A172 (cell line): ENCODE measurements at places on chromosomes 2 and 18.

GRCh38 chr2:216205486-216205885, 96.3 kb downstream of the XRCC5 start:
- no peak for DNase-seq

- DNase-seq: no peak
Measured at GRCh38 chr2:234930397-234930796, 21.4 kb upstream of the SH3BP4 start.

- no peak for DNase-seq
Measured at GRCh38 chr2:204395539-204395938, 149.7 kb upstream of the PARD3B start.

- DNase-seq: no peak
Measured at GRCh38 chr2:226168496-226169160, 631.0 kb downstream of the IRS1 start.

DNA sequence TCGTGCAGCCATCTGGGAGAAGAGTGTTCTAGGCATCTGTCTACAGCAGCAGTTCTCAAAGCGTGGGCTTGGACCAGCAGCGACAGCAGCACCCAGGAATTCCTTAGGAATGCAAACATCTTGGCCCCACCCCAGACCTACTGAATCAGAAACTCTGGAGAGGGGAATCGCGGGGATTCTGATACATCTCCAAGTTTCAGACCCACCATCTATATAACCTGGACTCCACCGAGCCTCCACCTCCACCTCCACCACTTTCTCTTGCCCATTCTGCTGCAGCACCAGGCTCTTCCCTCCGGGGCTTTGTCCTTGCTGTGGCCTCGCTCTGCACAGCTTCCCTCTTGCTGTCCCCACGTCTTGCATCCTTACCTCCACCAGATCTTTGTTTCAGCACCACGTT, 256.4 kb downstream of the BCL2 start:
- peak; percentile 45 for DNase-seq

GRCh38 chr2:105812180-105813044, 67.7 kb downstream of the NCK2 start:
- DNase-seq: peak; percentile 38

- peak; percentile 87 for DNase-seq
Measured at GRCh38 chr2:188079196-188079595, 212.5 kb upstream of the GULP1 start.

- no peak for DNase-seq
Measured at GRCh38 chr2:7956126-7956689, 725.6 kb upstream of the ID2 start.

DNA sequence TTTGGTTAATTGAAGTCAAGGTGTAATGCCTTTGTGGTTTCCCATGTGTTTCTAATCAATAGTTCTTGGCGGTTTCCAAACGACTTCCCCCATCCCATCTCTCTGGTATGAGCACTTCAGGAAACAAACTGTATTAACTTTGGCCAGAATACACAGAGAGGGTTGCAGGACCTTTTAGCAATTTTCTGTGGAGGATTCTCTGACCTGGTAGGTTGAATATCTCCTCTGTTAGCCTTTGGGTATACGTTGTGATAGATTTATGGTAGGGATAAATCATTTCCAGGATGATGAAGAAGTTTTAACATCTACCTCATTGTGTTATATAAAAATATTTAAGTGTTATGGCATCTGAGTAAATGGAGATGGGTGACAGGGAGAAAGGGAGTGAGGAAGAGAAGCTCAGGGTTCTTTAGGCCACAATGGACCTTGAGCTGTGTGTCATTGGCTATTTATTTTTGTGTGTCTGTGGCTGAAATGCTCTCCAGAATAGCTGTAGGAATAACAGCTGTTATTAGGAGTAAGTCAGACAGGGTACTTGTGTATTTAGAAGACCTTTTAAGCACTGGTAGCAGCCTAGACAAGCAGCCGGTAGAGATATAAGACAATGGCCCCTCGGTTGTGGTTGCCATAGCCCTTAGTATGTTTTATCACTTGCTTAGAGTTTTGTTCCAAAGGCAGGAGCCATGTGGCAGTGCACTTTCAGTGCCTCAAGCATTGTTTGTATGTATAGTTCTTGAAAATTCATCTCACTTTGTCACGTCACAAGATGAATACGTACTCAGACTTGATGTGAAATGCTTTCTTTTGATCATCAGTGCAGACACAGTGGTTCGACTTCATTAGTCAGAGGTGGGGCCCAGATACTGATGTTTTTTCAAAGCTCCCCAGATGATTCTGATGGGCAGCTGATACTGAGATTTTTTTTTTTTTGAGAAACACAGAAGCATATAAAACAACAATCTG, 91.1 kb downstream of the FMNL2 start:
- no peak for DNase-seq

GRCh38 chr2:181466661-181467576, 9.7 kb downstream of the ITGA4 start:
- peak; percentile 38 for DNase-seq

DNA sequence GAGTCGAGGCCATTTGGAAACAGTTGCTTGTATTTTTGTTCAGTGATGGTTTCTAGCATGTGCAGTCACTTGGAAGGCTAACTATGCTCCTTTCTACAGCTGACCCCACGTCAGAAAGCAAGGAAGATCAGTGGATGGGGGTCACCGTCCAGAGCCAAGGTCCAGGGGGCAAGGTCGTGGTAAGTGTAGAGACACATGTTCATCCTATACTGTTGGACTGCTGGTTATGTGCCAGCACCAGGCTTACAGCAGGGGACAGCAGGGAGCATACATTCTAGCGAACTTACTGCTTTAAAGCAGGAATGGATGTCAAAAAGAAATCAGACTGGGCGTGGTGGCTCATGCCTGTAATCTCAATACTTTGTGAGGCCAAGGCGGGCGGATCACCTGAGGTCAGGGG, 40.0 kb downstream of the ITGA6 start:
- DNase-seq: no peak

DNA sequence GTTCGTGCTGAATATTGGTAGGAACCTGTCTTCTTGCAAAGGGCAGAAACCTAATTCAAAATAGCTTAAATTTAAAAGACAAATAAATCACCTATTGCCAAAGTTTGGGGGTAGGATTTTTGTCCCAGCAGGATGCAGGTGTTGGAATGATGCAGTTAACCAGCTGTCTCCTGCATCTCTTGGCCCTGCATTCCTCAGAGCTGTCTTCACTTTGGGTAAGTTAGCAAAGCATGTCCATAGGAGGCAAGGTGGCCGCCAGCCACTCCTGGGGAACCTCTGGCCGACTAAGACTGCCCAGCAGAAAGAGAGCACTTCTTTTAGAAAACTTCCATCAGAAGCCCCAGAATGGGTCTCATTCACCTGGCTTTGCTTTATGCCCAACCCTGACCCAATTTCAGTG, 20.5 kb upstream of the NYAP2 start:
- no peak for DNase-seq

GRCh38 chr2:224970311-224970710, 72.0 kb downstream of the DOCK10 start:
- DNase-seq: no peak

DNA sequence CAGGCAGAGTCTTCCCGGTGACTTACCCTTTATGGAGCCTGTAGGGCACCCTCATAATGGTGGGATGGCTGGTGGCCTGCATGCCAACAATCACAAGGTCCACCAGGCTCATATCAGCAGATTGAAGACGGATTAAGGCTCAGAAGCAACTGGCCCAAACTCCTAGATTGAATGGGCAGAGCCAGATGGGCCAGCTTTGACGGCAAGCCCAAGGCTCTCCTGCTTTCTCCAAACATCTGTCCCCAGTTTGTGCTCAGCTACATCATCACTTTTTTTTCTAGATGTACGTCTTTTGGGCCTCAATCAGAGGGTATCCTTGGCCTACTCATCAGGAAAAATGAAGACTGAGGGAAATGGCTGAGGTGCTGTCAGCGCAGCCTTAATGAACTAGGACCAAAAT, 114.6 kb downstream of the VIT start:
- no peak for DNase-seq

DNA sequence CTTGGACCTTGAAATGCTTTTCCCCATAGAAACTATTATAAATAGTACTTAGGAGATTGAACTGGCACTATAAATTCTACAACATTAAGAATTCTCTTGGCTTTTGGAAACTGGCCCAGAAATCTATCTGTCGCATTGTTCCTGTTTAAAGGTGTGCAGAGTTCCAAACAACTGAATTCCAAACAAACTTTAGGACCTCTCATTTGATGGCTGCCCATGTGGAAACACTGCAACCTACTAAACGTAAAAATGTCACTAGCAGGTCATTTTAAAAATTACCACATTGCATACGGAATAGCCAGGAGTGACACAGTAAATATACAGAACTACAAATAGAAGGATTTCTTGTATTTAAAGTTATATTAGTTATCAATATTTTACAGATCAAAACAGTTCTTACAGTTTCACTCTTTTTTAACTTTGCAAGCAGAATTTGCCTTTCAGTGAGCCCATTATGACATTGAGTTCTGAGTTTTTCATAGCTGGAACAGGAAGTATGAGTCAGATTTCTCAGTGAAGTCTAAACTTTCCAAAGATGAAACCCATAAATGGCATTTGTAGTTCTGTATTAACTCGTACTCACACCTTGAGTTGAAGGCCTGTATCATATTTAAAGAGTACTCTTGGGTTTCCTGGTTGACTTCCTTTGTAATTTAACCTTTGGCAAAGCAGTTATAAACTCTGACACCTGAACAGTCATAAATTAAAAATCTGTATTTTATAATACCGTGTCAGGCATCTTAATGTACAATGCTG, 142.3 kb upstream of the BOD1L2 start:
- peak; percentile 32 for DNase-seq

DNA sequence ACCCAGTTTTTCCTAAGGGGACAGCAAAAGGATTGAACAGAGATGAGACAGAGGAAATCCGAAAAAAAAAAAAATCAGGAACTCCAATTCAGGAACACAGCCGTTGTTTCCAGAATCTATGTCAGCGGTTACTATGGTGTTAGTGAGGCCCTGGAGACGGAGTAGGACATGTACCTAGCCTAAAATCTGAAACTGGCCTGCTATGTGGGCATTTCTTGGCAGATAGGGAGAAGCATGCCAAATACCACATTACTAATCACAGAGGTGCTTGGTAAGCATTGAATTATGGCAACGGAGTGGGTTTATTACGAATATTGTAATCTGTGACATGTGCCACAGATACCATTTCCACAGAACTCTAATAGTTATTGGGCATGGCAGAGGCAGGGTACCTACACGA, 530.6 kb downstream of the CCDC85A start:
- no peak for DNase-seq
